ENCODE measurements at places on chromosomes 11 and 22.

GRCh38 chr11:6757373-6757967 lies 14.3 kb downstream of the OR2AG2 start:
- DNase-seq, result no peak

DNA sequence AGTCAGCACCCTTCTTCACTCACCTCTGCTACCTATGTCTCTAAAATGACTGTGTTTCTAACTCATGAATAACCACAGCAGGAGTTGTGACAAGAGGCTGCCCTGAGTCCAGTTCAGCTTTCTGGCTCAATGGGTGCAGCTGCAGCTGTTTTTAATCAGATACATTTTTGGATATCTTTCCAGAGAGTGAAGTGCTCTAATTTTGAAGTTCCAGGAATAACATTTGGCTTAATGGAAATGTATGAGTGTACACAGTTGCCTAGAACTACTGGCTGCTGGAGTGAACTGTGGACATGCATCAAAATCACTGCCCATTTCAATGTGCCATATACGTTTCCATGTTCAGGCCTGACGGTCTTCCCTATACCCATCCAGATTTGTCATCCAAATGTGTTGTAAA lies 769.5 kb upstream of the ANO3 start:
- DNase-seq, result no peak

- no peak for DNase-seq
Measured at GRCh38 chr11:30873924-30874610, 287.9 kb upstream of the MPPED2 start.

- no peak for DNase-seq
Measured at GRCh38 chr11:12642806-12643428, 31.3 kb upstream of the TEAD1 start.

DNA sequence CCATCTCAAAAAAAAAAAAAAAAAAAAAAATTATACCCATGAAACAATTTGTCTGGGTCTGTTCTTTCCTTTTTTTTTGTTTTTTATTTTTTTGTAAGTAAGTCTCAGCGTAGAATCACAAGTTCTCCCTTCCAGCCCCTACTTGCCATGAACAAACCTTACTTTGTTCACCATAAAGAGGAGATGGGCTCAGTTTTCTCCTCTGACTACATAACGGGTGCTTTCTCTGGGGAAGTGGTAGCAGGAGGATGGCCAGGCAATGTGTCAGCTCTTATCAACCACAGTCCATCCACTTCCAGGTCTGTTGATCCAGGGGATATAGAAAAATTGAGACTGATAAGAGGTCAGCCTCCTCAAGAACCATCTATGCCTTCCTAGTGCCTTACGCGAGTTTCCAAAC lies 11.0 kb downstream of the ASCC2 start:
- DNase-seq, result no peak

DNA sequence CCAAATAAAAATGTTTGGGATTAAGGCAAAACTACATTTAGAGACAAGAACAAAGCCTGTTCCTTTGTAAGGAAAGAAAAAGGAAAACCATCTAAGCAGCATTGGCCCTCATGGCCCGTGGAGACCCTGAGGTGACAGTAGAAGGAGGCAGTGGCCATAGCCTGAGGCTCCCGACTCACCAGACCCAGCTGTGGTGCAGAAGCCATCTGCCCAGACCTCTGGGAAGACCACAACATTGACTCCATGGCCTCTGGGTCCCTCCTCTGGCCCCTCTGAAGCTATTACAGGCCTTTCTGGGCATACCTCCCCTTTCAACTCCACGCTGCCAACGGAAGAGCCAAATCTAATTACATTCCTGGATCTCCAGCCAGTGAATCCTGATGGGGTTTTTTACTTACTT lies 6.4 kb downstream of the PRAME start:
- no peak for DNase-seq

DNA sequence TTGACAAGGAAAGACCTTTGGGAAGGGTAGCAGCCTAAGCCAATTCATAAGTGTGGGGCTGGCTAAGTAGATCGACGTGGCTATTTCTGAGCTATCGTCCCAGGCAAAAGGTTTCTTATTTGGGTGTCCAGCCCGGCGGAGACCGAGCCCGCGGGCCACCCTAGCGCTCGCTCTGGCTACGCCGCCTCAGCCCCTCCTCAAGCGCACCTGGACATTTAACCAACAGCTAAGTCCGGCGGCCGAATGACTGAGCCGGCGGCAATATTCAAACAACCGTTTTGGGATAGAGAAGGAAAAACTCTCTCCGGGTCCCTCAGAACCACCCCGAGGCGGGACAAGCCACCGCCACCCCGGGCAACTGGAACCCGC lies 457 bp downstream of the RNF141 start:
- DNase-seq, result no peak

DNA sequence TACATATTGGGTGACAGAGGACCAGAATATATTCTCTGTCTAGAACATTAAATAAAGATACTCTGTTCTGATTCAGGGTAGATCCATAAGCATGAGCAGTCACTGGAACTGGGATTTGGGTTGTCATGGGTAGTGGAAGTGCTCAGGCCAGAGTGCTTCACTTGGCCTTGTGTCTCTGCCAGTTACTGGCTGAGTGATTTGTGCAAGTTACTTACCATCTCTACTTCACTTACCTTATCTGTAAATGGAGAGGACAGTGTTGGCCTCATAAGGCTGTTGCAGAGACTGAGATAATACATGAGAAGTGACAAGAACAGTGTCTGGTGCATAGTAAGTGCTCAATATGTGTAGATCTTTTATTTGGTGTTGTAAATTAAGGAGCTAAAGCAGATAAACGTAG lies 17.6 kb downstream of the ATXN10 start:
- no peak for DNase-seq

DNA sequence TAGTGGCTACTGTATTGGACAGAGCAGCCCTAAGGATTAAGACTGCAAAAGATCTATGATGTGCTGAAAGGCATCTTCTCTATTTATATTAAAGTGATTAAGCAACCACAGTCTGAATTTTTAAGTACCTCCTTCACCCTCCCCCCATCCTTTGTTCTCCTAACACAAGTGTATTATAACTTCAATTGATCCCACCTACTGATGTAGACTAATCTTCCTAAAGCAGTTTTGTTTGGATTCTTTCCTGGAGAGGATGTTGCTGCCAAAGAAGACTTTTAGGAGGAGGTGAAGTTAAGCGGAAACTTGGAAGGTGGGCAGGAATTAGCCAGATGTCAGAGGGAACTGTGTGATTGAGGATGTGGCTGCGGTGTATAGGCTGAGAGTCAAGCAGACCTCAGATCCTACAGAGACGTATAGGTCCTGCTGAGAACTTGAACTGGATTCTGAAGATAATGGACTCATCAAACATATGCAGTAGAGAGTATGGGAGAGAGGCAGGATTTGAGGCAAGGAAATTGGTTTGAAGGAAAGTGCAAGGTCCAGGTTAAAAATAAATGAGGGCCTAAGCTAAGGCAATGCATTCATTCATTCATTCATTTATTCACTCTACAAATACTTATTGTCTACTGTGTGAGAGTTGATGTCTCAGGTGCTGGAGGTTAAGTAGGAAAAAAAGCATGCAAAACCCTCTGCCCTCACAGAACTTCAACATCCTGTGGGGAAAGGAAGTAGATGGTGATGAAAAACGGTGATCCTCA lies 5.2 kb upstream of the RASSF10 start:
- DNase-seq, result no peak

DNA sequence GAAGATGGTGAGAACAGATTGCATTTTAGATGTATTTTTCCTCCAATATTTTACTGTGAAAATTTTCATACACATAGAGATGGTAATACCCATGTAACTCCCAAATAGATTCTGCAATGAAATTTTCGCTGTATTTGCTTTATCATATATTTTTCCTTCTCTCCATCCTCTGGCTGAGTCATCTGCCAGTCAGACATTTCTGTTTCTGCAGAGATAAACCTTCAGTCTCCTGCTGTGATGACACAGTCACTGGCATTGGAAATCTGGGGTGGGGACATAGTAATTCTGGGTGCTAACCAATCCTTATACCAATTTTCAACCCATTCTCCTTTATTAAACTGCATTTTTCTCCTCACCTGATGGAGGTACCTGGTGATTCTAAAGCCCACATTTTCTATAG lies 33.7 kb downstream of the SVIP start:
- DNase-seq, result no peak

GRCh38 chr22:21982338-21982965 lies at the start of gene TOP3B:
TSS of gene TOP3B (minus strand) at chr22:21982787. CDS start at chr22:21975709, 7,078 bp downstream.
- no peak for DNase-seq

DNA sequence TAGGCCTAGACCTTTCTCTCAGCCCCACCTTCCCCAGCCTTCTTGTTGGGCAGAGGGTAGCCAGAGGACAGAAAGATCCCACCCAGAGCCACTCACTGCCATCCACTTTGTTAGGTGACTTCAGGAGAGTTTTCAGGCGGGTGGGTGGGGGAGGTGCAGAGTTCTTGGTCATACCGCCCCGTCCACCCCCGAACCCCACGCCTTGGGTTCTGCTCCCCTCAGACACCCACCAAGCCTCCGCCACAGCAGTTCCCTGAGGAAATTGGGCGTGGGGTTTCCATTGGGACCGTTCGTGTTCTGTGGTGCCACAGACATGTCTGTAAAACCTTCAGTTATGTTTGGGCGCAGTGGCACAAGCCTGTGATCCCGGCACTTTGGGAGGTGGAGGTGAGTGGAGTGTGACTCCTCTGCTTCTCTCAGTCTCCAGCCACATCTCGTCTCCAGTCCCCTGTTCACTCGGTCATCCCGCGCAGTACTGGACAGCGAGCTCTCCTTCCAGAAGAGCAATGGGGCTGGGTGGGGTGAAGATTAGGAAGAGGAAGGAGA lies 1.5 kb downstream of the MIF start:
- DNase-seq, result no peak

DNA sequence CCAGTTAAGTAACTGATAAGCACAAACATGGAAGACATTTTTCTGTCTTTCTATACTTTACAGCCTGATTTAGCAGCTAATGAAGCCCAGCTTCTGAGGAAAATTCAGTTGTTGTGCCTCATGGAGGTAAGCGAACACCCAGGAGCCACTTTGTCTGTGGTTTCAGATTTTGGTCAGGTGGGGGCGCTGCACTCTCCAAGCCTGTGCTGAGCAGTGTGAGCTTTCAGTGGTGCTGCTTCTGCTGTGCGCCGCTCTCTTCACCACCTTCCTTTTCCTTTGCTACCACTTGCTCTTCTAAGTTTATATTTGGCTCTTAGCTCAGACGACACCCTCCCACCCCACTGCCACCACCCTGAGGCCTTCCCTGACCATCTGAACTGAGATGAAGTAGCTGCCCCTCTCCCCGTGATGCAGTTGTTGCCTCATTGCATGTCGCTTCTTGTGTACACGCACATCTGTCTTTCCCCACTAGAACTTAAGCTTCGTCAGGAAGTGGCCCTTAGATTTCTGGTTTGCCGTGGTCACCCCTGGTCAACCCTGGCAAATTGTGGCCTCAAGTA lies 14.0 kb downstream of the PSMD13 start:
- no peak for DNase-seq

DNA sequence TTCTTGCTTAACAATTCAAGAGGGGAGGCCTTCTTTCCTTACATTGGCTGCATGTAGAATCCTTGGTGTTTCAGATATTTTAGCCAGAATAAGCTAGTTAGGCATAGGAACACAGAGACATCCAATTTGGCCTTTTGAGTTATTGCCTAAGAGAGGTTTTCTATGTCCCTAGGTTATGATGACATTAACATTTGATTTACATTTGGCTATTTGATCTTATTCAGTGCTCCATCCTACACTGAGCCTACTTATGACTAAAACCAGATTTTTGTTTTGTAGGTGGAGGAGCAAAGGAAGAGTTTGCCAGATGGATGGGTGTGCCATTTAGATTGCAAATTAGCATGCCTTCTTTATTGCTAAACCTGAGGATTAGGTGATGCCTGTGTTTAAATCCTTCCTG lies 11.1 kb upstream of the SLC37A2 start:
- DNase-seq, result no peak

DNA sequence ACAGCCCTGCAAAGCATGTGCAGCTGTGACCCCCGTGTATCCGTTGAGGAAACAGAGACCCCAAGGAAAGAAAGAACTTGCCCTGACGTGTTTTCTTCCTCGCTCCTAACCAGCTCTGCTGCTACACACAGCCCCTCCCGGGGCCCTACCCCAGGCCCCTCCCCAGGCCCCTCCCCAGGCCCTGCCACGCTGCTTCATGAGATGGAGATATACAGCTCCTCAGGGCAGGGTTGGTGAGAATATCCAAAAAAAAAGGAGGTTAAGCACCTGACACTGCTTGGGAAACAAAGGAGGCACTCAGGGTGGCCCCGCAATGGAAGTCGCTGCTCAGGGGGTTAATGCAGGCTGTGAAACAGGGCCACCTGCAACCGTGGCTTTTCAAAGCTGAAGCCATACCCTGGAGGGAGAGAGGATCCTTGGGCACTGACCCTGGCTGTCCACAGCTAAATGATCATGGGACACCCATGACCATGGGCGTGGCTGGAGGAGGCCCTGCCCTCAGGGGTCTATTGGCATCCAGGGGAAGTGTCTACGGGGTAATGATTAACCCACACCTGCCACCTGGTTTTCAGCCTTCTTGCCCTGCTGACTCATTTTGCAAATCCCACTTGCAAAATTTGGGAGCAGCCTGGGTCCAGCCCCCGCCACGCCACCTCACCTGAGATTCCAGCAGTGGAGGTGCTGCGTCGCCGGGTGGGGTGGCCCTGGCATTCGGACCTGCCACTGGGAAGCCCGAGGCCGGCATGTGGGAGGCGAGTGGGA lies 112.1 kb upstream of the ANO1 start:
- no peak for DNase-seq

DNA sequence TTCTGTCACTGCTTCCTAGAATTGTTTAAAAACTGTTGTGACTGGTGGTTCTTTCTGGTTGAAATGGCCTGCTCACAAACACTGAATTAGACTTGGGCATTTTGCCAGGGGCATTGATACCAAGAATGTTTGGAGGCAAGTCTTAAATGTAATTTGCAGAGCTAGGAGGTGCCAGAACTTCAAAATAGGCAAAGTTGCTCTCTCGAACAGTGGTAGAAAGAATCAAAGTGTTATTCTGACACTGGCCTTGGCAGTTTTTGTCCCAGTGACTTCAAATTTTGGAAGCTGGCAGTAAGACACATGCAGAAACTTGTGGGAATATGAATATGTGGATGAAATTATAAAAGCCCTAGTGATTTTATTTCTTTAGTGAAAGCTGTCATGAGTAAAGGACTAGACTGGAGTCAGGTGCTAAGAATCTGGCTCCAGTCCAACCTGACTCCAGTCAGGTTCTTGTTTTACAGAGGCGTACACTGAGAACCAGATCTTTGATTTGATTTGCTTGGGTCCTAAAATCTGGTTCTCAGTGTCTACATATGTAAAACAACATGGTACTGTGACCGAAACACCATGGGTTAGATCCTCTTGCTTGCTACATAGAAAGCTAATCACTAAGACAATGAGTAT lies 20.9 kb downstream of the SVIP start:
- DNase-seq, result no peak

DNA sequence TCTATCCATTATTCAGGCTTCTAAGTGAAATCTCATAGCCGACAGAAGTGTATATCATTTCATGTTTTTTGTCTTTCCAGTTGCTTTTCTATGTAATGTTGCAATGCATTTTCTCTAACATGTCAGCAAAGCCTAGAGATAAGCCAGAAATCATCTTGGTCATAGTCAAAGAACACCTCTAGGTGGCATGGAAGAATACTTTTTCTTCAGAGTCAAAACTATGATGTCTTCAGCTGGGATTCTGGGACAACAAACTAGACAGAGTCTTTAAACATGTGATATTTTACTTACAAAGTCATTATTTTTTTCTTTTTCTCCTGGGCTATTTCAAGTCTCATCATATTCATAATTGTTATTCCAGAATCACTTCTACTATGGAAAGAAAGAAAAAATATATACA lies 4.4 kb downstream of the GAS2 start:
- no peak for DNase-seq
